ENCODE measurements at places on chromosomes 6 and 20.

DNA sequence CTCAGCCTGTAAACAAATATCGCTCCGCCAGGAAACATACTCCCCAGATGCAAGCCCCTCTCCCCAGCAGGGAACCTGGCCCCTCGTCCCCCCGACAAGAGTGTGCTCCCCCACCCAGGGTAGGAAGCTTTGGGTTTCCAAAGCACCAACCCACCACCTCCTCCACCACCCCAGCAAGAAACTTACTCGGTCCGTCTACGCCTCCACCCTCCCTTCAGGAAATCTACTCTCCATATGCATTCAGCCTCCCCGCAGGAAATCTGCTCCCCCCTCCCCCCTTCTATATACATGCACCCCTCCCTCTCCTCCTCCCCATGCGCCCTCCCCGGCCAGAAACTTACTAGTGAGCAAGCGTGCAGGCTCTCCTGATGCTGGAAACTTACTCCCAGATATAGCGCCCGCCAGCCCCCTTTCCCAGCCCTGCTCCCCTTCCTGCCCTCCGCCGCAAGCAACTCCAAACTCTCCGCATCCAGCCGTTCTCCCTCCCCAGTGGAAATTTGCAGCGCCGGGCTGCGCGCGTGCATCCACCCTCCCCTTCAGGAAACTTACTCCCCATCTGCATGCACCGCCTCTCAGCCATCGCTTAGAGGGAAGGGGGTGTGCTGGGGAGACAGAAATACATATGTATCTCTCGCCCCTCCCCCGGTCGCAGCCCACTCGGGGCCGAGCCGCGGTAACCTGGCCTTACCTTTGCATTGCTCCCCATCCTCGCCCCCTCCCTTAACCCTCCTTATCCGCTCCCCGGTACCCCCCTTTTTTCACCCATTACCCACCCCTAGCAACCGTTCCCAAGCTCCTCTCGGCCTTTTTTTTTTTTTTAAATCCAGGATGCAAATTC lies at the start of gene TRERF1:
TRERF1 (minus strand) TSS at position 594 of the 838 bp plus-strand sequence. CDS start 182,336 bp downstream, outside the sequence.
- peak; percentile 71 for DNase-seq

- no peak for DNase-seq
Observed at GRCh38 chr6:124867121-124867520, 95.1 kb upstream of the RNF217 start.

GRCh38 chr6:142568857-142569597 lies 267.2 kb downstream of the ADGRG6 start:
- DNase-seq = no peak

DNA sequence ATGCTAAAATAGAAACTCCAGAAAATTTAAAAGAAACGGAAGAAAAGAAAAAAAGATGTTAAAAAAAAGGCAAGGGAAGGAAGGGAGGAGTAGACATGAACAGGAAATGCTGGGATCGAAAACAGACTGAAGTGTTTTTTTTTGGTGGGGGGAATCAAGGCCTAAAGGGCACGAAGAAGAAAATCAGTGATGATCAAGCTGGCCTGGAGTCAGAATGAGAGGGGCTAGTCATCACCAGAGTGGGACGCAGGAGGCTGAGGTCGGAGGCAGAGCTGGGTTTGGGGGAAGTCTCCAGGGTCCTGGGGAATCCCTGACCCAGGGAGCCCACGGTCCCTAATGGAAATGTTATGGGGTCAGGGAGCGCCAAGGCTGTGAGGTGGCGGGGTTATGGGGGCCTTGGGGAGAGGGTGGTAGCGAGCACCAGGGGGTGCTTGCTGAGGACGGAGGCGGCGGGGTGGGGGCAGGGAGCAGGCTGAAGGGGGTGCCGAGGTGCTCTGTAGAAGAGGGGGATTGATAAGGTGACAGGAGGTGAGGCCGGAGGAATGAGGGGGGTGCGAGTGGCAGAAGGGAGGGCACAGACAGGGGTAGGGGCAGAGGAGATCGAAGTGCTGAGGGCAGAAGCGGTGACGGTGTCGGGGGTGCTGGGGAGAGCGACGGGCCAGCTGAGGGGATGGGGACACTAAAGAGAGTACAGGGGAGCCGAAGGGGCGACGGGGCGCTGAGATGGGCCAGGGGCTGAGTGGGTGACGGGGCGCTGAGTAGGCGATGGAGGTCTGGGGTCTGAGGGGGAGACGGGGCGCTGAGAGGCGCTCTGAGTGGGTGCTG lies 684 bp downstream of the ZNFX1 start:
- DNase-seq = no peak

DNA sequence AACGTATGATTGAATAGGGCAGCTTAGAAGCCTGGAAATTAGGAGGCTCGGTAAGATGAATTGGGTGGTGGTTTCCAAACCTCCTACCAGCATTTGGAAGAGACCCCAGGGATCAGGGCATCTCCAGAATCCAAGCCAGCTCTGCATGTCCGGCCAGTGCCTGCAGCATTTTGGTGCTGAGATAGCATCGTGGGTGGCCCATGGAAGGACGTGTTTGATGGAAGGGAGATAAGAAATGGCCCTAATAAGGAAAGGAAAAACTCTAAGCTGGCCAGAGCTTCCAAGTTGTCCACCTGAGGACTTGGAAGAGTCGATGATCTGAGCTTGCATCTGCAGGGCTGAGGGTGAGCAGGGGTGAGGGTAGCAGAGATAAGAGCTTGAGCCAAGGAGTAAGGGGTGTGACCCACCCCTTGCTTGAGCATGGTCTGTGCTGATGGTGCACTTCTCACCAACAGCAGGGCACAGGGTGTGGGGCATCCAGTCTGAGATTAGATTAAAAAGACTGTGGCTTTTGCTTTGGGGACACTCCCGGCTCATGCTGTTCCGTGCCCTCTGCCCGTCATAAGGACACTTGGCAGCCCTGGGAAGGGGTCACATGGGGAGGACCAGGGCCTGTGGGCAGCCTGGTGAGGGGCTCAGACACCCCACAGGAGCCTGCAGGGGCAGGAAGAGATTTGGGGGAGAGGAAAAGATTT lies 213.2 kb downstream of the ERMARD start:
- DNase-seq = no peak

DNA sequence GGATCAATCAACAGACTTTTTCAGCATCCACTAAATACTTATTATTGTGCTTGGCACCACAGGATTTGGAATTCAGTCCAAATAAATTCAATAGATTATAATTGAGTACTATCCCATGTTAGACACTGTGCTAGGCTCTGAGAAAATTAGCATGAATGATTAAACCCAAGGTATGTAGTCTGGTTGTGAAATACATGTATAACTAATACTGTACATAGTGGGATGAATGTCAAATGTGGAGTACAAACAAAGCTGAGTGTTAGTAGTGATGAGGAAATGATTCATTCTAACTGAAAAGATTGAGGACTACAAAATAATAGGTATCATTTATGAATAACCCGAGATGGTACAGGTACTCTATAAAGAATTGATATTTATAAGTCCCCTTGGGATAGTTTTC lies 111.9 kb upstream of the FLRT3 start:
- DNase-seq = no peak

DNA sequence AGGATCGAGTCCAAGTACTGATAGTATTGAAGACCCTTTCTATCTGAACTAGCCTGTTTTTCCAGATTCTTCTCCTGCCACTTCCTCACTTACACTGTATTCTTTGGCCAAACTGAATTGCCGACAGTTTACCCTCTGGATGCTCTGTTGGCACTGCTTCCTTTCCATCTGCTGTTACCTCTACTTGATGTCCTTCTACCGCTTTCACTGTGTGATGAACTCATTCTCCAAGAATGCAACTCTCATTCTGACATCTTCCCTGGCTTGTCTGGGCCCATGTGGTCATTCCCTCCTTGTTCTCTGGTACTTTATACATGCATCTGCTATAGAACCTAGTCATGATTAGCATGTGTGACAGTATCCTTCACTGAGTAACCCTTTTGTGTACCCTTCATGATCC lies 16.3 kb downstream of the RPRD1B start:
- DNase-seq = peak; percentile 77

DNA sequence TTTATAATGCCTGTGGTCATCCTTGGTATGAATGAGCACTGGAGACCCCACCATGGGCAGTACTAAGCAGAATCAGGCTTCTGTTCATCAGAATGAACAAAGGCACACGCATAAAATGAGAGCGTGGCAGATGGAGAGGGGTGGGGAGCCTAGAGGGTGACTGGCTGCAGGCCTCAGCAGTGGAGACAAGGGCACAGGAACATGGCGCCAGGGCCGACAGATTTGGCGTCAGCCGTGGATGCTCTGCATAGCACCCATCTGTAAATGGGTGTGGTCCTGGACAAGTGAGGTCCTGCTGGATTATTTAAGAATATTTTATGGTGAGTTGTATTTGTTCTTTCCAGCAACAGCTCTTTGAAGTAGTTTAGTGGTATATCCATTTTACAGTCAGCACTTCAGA lies 33.1 kb downstream of the E2F3 start:
- DNase-seq = no peak

GRCh38 chr6:17448165-17448564 lies 54.8 kb downstream of the CAP2 start:
- no peak for DNase-seq

- peak; percentile 24 for DNase-seq
Observed at GRCh38 chr6:3355358-3356055, 96.8 kb downstream of the PSMG4 start.

- no peak for DNase-seq
Observed at GRCh38 chr6:163123098-163123497, 291.4 kb upstream of the QKI start.

- peak; percentile 37 for DNase-seq
Observed at GRCh38 chr6:12208190-12208589, 82.0 kb upstream of the EDN1 start.

GRCh38 chr20:19371112-19371511 lies 158.7 kb downstream of the SLC24A3 start:
- no peak for DNase-seq

DNA sequence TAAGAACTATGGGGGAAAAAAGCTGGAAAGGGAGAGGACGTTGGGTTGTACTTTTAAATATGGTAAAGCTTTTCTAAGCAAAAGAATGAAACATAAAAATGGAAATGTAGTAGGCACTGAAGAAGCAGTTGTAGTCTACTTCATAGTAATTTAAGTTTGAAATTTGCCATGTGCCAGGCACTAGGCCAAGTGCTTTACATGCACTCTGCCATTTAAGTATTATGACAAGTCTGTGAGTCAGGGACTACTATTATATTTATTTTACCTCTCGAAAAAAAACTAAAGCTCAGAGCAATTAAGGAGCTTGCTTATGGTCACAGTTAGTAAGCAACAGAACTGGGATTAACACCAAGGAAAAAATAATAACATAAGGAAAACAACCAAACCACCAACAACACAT lies 257.8 kb downstream of the GMDS start:
- peak; percentile 76 for DNase-seq

GRCh38 chr20:14744723-14745122 lies 407.3 kb upstream of the FLRT3 start:
- DNase-seq = no peak

- DNase-seq = no peak
Observed at GRCh38 chr6:87745966-87746721, 44.1 kb upstream of the AKIRIN2 start.

- DNase-seq = no peak
Observed at GRCh38 chr6:15607603-15608002, 55.2 kb downstream of the DTNBP1 start.

DNA sequence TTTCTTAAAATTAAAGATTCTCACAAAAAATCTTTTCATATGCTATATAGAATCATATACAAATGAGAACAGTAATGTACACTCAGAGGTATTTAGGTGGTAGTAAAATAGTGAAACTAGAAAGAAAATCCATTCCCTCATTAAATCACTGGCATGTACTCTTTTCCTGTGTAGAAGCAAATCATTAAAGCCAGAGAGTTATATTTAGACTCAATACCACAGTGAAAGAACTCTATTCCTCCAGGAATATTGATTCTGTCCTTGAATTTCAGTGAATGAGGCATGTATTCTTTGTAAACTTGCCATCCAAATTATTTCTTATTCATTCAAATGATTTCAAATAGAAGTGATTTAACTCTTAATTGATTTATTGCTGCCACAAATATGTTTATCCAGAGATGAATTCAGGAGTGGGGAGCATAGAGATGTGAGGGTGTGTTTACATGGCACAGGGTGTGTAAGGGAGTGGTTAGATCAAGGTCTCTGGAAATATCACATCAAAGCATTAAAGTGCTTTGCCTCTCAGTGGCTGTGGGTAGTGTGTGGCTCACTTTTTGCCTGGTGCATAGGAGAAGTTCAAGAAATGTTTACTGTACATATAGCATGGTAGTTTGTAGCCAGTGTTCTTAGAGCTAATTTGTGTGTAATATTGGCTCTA lies 141.2 kb downstream of the FAM83B start:
- DNase-seq = no peak

DNA sequence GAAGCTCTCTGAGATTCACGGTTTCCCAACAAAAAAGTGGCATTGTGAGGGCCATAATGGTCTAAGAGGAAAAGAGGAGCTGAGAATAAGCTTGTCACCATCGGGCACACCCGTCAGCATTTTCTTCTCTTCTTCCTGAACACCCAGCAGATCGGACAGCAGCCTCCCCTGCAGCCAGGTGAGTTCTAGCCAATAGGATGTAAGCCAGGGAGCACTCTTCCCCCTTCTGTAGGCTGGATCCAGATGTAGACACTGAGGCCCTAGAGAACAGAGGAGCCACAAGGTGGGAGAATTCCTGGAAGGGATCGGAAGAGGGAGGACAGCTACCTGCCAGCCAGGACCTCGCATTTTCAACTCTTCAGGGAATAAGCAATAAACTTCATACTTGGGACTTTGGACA lies 228.0 kb downstream of the SYNDIG1 start:
- DNase-seq = no peak

DNA sequence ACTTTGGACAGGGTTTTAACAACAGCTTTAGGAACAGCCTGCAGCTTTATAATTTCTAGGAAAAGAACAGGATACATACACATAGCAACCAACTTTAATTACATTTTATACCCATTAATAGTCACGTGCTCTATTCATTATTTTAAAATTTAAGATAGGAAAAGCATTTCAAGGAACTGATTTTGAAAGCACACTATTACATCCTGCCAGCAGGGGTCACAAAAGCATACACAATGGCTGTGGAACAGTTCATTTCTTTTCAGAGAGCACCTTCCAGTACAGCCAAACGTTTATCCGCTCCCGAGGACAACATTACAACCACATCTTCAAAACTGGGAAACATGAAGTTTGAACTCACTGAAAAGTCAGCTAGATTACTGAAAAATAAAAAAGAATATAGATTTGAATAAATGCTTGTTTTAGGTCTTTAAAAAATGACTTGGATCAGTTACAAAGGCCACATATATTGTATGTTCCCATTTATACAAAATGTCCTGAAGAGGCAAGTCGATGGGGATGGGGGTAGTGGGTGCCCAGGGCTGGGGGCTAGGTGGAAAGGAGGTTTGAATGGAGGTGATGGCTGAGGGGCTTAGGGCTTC lies 104.6 kb upstream of the EXOC2 start:
- DNase-seq = peak; percentile 55
